Central memory CD8-positive, alpha-beta T cell (primary cell): ENCODE measurements at places on chromosomes 2 and 18.

DNA sequence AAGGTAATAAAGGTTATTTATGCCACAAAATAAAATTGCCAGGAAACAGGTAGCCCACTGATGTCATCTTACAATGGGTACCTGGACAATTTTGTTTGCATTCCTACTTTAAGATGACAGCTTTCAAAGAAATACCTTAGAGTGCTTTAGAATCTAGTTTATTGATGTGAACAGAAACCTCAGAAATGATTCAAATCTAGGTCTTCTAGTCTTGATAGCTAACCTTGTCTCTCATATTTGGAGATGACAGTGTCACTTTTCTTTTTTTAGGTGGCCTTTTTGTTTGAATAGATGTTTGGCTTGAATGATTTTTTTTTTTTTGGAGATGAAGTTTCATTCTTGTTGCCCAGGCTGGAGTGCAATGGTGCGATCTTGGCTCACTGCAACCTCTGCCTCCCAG, 69.1 kb downstream of the PIK3C3 start:
- no peak for DNase-seq

GRCh38 chr18:399631-400135, 100.8 kb downstream of the COLEC12 start:
- DNase-seq = no peak

GRCh38 chr2:120678251-120678650, 57.4 kb upstream of the GLI2 start:
- no peak for DNase-seq

DNA sequence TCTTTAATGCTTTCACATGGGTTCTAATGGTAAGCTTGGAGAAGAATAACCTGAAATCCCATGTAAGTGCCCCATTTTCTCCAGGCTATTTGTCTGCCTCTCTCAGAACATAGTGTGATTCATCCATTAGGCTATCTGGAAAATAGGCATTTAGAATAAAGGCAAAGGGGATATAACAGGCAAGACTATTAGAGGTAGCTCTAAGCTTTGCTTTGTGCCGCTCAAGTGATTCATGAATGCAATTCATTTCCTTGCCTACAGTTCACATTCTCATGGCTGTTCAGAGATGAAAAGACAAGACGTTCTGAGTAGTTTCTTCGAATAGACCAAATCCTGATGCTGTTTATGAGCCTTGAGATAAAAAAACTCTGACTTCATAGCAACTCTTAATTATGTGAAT, 101.7 kb downstream of the ANKRD44 start:
- no peak for DNase-seq

DNA sequence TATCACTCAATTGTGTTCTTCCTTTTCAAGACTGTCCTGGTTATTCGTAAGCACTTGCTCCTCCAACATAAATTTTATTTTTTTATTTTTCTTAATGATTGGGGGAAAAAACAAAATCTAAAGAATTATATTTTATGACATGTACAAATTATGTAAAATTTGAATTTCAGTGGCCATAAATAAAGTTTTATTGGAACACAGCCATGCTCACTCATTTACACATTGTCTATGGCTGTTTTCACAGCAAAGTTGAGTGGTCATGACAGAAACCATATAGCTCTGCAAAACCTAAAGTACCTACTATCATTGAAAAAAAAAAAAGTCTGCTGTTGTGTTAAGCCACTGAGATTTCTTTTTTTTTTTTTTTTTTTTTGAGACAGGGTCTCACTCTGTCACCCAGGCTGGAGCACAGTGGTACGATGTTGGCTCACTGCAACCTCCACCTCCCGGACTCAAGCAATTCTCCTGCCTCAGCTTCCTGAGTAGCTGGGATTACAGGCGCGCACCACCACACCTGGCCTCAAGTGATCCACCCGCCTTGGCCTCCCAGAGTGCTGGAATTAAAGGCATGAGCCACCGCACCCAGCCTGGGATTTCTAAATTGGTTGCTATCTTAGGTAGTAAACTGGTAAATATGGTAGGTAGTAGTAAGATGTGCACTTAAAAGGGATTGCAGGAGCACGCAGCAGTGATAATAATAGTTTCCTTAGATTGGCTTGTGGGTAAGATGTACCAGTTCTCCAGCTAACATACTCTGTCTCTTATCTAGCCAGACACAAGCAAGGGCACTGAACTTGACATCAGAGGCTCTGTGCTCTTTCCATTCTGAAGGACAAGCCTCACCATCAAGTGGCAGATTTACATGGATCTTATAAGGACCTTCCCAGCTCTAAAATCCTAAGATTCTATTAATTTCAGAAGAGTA, 44.4 kb downstream of the KCNG3 start:
- DNase-seq = no peak

DNA sequence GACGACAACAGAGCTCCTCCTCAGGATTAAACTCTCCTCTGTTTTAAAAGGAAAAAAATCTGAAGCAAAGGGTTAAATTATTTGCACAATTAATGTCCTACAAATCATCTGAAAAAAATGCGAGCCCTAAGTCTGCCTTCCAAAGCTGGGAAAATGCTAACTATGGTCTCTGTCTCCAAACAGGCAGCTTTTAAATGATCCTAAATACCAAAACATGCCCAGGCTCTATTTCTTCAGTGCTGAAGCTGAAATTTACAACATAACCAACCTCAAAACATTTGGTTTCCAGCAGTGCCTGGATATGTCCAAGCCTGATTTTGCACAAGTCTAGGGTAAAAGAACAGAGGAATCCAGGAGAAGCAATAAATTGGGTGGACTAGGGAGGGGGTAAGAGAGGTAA, 57.2 kb downstream of the LBH start:
- DNase-seq = no peak

DNA sequence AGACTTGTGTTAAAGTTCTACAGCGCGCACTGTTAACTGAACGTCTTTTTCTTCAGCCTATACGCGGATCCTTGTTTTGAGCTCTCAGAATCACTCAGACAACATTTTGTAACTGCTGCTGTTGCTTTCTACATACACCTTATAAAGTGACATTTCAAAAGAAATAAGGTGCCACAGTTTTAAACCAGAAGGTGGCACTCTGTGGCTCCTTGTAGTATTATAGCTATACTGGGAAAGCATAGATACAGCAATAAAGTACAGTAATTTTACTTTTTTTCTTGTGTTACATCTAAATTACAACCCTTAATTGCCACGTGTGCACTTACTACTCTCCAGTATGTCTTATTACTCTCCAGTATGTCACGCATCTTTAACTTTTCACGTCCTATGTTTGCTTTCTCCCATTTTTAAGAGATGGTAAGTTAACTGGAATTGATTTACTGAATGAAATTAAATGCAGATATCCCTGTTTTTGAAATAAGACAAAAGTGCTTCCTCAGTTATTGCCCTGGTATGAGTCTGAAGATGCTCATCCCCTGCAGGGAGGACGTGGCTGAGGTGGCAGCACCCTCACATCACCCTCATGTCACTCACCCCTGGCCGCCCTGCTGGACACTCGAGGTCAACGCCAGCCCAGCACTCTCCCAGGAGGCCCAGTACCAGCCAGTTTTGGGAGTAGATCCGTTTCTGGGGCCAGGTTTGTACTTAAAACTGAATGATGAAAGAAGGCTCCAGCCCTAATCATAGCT, 37.8 kb downstream of the GORASP2 start:
- no peak for DNase-seq

DNA sequence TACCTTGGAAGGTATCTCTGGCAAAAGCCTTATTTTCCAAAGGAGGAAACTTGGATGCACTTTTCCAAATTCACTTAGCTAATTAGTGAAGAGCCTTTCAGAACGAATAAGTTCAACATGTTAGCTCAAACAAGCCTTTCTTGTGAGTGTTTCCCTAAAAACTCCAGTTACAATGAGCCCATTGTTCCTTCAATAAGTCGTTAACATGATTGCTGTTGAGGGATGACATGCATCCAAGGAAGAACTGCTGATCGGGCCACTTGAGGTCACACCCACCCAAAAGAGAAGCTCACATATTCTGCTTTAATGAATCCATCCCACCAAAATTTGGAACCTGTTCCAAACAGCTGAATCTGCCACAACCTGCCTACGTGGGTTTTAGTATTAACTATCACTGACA, 48.1 kb upstream of the SLC35G4 start:
- no peak for DNase-seq

- no peak for DNase-seq
Measured at GRCh38 chr2:96396095-96396494, 60.5 kb downstream of the NCAPH start.

- no peak for DNase-seq
Measured at GRCh38 chr2:51791496-51791895, 759.6 kb upstream of the NRXN1 start.

GRCh38 chr2:237682856-237683670, 55.7 kb downstream of the LRRFIP1 start:
- DNase-seq = no peak

GRCh38 chr2:96625571-96626552, 12.2 kb downstream of the KANSL3 start:
- DNase-seq = no peak

DNA sequence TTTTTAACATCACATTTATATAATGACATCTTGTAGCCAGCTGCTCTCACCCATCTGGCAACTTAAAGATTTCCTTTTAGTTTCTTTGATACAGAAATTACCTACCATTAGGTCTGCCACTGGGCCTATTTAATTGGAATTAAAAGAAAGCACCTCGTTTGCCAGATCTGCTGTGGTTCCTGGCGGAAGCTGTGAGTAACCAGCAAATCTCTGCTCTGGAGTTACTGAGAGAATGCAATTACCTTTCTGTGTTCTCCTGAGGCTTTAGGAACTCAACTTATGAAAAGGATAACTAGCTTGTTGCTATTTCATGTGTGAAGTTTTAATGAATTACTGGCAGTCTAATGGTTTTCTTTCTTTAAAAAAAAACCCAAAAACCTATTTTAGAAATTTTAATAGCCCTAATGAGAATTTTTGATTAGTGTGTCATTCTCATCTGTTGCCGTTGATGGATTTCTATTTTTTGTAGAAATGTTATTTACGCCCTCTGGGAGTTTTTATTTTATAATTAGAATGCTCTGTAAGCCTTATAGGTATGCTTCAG, 69.7 kb upstream of the LYPD6B start:
- no peak for DNase-seq

DNA sequence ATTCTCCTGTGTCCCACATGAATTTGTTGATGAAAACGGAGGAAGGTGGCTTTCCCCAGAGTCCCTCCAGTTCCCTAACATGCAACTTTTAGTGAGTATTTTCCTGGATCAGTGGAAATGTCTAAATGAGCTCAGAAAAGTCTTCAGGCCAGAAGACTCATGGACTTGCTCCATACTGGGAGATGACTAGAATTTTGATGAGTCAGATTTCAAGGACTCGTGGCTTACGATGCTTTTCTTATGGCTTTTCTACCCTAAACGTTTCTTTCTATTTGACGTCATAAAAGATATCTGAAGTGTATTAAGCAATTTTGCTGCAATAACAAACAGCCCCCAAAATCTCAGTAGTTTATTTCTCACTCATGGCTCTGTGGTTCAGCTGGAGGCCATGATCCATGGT, 397.6 kb downstream of the FBXO15 start:
- DNase-seq = no peak

- DNase-seq = no peak
Measured at GRCh38 chr2:143729296-143729814, 600.1 kb downstream of the ARHGAP15 start.

DNA sequence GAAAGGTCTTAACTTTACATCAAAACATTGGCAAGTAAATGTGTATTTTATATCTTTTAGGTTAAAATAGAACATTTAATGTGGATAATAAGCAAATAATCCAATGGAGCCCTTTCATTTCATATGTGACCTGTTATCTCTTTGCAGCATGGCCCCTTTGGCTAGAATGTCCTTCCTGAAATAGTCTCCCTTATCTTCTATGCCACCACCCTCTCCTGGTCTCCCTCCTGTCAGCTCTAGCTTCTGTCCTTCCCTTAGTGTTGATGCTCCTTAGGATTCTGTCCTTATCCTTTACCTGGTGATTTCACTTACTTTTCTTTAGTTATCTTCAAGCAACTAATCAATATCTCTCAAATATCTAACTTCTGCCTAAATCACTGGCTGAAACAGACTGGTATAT, 87.1 kb upstream of the TFCP2L1 start:
- no peak for DNase-seq

GRCh38 chr2:219500135-219500534, 1.4 kb downstream of the GMPPA start:
- DNase-seq = no peak

- no peak for DNase-seq
Measured at GRCh38 chr2:8626572-8626971, 55.3 kb upstream of the ID2 start.

DNA sequence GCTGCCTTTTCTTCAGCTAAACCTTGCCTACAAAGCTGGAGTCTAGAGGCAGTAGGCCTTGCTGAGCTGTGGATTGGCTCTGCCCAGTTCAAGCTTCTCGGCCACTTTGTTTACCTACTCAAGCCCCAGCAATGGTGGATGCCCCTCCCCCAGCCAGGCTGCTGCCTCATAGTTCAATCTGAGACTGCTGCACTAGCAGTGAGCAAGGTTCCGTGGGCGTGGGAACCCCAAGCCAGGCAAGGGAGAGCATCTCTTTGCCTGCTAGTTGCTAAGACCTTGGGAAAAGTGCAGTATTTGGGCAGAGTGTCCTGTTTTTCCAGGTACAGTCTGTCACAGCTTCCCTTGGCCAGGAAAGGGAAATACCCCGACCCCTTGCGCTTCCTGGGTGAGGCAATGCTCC, 68.9 kb downstream of the VAPA start:
- no peak for DNase-seq

DNA sequence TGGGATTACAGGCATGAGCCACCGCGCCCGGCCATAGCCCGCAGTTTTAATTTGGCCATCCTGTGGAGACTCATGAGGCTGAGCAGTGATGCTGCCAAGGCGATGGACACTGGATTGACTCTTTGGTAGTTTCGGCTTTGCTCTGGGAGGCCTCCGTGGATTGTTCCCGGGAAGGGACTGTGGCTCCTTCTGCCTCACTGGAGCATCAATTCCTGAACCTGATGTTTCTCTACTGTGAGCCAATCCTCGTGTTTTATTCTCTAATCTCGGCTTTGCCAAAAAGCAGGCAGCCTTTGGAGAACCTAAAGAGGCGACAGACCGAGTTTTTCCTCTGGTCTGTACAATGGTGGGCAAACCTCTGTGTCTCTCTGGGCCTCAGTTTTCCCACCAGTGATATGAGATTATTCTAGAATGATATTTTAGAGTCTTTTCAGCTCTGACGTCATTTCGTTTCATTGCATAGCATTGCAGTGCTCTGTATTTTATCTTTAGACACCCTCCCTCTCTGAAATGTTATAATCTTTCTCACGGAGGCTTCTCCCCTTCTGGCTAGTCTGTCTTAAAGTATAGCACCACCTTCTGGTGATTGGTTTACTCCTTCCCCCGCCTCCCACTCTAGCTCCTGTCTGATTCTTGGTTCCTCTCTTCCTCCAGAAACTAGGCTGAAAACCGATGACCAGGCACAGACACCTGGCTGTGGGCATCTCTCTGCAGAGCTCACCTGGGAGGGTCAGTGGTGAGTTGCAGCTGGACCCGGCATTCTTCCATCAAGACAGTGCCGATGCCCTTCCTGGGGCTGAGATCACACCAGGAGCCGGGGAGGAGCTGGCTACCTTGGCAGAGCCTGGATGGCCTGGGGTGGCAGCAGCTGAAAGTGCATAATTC, 341.3 kb downstream of the MYCN start:
- no peak for DNase-seq
